ENCODE measurements at places on chromosomes 6 and 20. TPM values are rescaled to one million over a fixed set of nuclear protein-coding genes. Genes with fewer than 3 reads are reported as not detected.

- peak overlapping the region; percentile 55 for H3K27ac ChIP-seq
- no peak overlapping the region for H3K4me3 ChIP-seq
- H3K4me1 ChIP-seq, result peaks cover 24% of the 10 kb centered on the region
- DNase-seq, result peak; percentile 95
- H3K27me3 ChIP-seq, result no peaks in the 10 kb centered on the region
These were observed 64.7 kb downstream of the SASH1 start for GRCh38 chr6:148407372-148407771.

DNA sequence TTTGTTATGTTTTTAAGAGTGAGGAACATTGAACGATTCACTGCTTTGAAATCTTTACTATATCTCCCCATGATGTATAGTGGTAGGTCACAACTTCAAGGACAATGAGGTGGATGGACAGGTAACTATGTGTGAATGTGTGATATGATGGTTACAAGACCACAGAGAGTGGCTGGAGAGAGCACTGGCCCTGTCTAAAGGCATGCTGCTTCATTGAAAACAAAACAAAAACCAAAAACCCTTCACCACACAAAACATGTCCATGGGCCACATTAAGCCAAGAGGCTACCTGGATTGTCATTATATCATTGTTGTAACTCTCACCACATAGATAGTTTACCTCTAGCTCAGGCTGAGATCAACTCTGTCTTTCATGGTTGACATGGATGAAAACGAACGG is 180.6 kb upstream of the TENT5A start:
- H3K27ac ChIP-seq, result no peak overlapping the region
- H3K27me3 ChIP-seq, result no peaks in the 10 kb centered on the region
- H3K36me3 ChIP-seq, result no peaks in the 10 kb centered on the region
- H3K4me1 ChIP-seq, result peaks cover 19% of the 10 kb centered on the region
- H3K4me3 ChIP-seq, result no peak overlapping the region

GRCh38 chr20:19288061-19288460 is 75.6 kb downstream of the SLC24A3 start:
- DNase-seq, result no peak
- H3K36me3 ChIP-seq, result no peaks in the 10 kb centered on the region
- H3K4me1 ChIP-seq, result no peaks in the 10 kb centered on the region
- H3K27me3 ChIP-seq, result no peaks in the 10 kb centered on the region
- no peak overlapping the region for H3K27ac ChIP-seq

Gene CCDC170
- total RNA-seq, result 0.61 TPM

All from SJSA1 (cell line).